CD4-positive, alpha-beta T cell treated with Interleukin-15 for 4 hours (primary cell): ENCODE measurements at places on chromosomes 12 and 14.

- DNase-seq = no peak
These were observed 139.8 kb downstream of the ZFP36L1 start for GRCh38 chr14:68653108-68653507.

DNA sequence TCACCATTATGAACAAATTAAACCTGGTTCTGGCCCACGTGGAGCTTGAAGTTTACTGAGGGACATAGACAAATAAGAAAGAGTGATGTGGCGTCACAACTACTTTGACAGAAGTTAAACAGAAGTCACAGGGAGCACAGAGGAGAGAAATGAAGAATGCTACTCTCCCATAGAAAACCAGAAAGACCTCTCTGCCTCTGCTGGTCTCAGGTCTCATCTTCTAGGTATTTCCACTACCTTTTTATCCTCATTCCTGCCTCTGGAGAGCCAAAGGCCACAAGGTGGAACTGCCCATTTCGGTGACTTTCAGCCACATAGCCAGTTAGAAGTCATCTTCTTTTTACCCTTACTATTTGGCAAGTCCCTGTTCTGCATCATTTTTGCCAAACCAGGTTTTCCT is 170.5 kb downstream of the CAND1 start:
- no peak for DNase-seq

- no peak for DNase-seq
These were observed 9.7 kb upstream of the UBC start for GRCh38 chr12:124923905-124924734.

- no peak for DNase-seq
These were observed 24.6 kb upstream of the NUDT14 start for GRCh38 chr14:105205673-105206208.

- no peak for DNase-seq
These were observed 24.9 kb downstream of the VPS37B start for GRCh38 chr12:122870867-122871664.

- no peak for DNase-seq
These were observed 19.7 kb downstream of the SYNE3 start for GRCh38 chr14:95496690-95497259.

DNA sequence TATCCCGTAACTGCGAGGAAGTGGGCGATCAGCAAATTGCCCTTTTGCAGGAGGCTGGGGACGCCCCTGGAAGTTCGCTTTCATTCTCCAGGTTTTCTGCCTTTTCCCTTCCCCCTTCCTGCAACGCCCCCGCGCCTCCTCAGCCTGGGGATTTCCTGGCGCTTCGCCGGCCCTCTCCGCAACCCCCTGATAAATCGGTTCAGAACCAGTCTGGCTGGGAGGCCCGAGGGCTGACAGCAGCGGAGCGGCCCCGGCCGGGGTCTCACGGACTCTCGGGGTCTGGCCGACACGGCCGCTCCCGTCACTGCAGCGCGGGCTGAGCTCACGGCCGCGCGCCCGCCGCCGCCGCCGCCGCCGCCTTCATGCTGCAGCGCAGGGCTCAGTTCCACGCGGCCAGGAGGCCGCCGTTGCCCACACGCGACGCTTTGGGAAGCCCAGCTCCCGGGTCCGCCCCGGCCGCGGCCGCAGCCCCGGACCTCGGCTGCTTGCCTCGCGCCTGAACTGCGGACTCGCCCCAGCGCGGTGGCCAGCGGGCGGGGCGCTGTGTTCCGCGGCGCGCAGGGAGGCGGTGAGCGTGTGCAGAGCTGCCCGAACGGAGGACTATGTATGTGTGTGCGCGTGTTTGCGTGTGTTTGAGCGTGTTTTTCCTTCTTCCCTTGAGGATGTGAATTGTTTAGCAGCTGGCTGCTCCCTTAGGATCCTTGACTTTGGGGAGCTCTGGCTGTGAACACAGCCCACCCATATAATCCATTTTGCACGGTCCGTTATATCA is at the start of gene LRFN5:
Gene LRFN5, plus strand, starts transcription at position 345 of the 772 bp plus-strand sequence.
- no peak for DNase-seq

DNA sequence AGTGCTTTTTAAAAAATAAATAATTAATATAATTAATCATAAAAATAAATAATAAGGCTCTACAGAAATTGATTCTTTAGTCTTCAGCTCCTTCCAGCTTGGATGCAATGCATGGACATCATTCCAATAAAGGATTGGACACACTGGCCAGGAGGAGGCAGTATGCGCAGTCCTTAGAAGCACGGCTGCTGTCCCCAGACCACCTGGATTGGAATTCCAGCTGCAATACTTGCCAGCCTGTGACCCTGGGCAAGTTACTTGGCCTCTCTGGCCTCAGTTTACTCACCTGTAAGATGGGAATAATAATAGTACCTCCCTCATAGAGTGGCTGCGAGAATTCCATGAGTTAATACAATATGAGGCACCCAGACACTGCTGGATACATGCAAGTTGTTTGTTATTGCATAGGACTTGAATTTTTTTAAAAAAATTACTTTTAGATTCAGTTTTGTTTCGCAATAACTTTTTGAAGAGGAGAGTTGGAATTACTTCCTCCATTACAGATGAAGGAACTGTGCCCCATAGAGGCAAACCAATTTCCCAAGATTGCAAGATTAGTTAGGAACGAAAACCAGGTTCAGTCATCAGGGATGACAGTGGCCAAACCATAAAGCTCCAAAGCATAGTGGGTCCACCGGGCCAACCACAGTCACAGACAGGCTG is 12.2 kb downstream of the RPH3A start:
- DNase-seq = no peak

DNA sequence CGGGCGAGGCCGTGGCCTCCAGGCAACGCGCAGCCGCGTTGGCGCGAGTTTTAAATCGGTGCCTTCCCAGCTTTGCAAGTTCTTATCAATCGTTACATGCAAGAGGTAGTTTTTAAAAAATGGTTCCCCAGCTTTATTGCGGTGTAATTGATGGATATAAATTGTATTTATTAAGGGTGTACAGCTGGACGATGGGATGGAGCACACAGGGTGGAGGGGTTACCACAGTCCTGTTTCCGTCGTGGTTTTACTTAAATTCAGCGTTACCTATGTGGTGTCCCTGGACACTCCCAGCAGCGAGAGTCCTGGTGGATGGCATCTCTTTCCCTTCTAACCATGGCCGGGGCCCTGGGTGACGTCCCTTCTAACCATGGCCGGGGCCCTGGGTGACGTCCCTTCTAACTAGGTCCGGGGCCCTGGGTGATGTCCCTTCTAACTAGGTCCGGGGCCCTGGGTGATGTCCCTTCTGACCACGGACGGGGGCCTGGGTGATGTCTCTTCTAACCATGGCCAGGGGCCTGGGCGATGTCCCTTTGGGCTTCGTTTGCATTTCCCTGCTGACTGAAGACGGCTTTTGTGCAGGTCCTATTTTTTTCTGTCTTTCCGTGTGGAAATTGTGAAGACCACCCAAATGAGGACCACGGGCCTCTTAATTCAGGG is 97.9 kb downstream of the TNFAIP2 start:
- DNase-seq = no peak

DNA sequence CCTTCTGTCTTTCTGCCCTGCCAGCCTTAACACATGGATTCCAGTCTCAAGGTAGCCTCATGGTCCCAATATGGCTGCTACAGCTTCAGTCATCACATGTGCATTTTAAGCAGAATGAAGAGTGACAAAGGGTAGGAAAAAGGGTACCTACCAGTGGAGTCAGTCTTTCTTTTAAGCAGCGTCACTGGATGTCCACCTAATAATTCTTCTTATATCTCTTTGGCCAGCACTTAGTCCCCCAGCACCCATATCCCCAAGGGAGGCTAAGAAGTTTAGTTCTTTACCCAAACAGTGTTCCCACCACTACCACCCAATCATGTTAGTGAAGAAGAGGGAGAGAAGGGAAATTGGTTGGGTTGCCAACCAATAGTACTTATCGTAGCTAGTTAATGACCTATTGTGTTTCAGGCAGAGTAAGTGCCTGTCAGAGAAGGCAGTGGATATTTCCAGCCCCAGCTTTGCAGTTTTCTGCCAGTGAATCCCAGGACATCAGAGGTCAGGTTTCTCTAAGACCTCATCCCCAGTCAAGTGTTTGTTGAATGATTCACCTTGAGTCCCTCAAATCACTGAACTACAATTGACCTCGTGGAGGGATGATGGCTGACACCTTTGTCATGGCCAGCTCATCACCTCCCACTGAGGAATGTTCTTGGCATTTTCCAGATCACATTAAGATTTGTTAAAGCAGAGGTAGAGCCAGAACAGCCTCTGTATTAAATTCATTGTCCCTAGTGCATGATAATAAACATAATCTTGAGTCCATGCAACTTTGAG is 250.9 kb upstream of the CRY1 start:
- no peak for DNase-seq

GRCh38 chr12:97659117-97659880 is 196.7 kb downstream of the RMST start:
- DNase-seq = no peak

GRCh38 chr12:105641749-105642148 is 311.3 kb downstream of the C12orf75 start:
- no peak for DNase-seq

DNA sequence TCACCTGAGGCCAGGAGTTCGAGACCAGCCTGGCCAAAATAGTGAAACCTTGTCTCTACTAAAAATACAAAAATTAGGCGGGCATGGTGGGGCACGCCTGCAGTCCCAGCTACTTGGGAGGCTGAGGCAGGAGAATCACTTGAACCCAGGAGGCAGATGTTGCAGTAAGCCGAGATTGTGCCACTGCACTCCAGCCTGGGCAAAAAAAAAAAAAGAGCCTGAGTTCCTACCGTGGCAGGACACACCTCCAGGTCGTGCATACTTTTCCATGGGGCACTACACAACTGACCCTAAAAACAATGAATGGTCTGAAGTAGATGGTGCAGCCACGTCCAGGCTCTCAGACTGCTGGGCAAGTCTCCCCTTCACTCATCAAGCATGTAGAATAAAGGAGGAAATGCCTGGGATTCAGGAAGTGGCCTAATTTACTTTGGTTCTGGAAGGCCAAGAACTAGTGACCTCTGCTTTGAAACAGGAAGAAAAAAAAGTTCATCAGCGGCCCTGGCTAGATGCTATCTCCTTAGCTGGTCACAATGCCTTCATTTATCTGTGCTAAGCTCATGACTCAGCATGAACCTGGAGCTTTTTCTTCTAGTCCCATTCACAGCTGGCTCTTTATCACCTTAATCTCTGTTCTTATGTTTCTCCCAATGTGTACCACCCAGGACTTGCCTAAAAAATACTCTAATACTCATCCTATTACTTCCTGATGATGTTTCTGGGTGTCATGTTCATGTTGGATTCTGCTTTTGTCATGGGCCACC is 55.8 kb upstream of the OR6J1 start:
- no peak for DNase-seq

DNA sequence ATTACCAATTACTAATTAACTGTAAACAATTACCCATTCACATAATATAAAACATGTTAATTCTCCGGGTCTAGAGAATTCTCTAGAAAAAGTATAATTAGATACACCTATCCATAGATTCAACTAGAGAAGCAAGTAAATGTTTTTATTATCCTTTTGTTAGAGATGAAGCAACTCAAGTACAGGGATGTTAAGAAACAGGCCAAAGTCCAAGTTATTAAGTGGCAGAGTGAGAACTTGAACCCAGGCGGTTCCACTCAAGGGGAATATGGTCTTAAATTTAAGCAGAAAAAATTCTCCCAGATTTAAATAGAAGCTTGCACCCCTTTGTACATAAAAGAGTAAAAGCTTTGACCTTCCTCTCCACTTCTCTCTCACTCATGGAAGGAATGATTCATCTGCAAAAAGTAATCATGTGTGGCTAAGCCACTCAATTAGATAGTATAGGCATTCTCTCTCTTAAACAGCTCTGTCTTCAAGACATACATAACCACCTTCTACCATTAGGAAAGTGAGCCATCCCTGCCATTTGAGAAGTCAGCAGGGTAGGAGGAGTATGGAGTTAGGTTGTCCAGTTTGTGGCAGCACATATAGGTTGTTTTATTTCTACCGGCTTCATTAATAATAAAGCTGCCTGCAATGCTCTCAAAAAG is 34.1 kb downstream of the ERGIC2 start:
- DNase-seq = no peak

- DNase-seq = no peak
These were observed 35.6 kb downstream of the DUSP6 start for GRCh38 chr12:89316705-89317139.

- no peak for DNase-seq
These were observed 23.2 kb upstream of the C12orf76 start for GRCh38 chr12:110071504-110071903.

- DNase-seq = no peak
These were observed 22.9 kb upstream of the LTBP2 start for GRCh38 chr14:74634964-74635363.

- no peak for DNase-seq
These were observed 91.9 kb upstream of the OVCH1 start for GRCh38 chr12:29589286-29589820.

- DNase-seq = no peak
These were observed 321.5 kb downstream of the TMEM117 start for GRCh38 chr12:44157359-44157758.

- no peak for DNase-seq
These were observed 12.6 kb upstream of the KLHDC2 start for GRCh38 chr14:49755378-49755777.

GRCh38 chr12:54384591-54385041 is at the start of gene ZNF385A:
Gene ZNF385A, minus strand, starts transcription at chr12:54384733. Its CDS starts 219 bp downstream, at chr12:54384514.
- DNase-seq = no peak

DNA sequence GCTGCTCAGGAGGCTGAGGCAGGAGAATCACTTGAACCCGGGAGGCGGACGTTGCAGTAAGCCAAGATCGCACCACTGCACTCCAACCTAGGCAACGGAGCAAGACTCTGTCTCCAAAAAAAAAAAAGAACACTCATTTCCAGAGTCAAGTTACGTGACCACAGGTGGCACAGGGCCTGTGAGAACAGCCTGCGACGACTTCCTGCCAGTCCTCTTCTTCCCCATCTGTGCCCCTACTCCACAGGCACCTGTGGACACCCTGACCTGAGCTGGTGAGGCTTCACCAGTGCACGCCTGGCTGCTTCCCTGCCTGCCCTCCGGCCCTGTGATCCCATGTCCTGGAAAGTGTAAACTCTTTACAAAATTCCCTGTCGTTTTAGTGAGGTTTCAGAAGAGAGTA is 77.7 kb downstream of the PPP2R5C start:
- no peak for DNase-seq

DNA sequence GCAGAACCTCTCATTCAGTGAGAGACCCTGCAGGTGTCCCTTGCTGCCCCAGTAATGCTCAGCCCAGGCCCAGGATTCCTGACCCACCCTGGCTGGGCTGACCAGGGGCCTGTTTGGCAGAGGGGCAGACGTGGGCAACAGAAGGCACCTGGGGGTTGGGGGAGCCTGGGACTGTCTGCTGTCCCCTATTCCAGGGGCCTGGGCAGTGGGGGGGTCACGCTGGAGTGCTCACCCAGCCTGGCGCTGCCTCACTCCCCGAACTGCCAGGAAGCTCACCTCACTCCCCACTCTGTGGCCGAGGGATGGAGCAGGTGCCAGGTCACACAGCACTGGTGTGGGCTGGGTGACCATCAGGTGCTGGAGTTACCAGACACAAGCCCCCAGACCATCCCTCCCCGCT is 22.6 kb upstream of the NUDT14 start:
- DNase-seq = no peak

DNA sequence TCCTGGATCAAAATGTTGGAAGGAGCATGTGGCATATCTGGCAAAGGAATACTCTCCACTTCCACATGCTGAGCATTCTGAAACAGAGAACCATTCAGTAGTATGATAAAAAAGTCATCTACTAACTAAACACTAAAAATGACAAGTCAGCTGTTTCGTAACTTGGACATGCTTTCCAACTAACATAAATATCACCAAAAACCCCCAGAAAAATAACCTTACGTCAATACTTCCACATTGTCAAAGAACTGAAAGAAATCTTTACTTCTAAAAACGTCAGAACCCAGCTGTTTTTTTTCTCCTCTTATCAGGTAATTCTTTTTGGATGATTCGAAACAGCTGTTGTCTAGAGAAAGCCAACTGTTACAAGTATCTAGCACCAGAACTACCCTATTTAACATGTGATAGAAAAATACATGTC is 8.2 kb downstream of the WBP11 start:
- no peak for DNase-seq
